ENCODE measurements at places on chromosomes 12 and 14. TPM values are rescaled to one million over a fixed set of nuclear protein-coding genes. Genes with fewer than 3 reads are reported as not detected.
A peak's percentile ranks its signal among the peaks of the same experiment; 100 is the strongest.

GRCh38 chr14:81819910-81820309 is 286.3 kb upstream of the SEL1L start:
- no peaks in the 10 kb centered on the region for H3K36me3 ChIP-seq
- H3K4me1 ChIP-seq, result peaks cover 21% of the 10 kb centered on the region
- no peak overlapping the region for H3K4me3 ChIP-seq

- peak overlapping the region; percentile 66 for H3K27ac ChIP-seq
- H3K36me3 ChIP-seq, result no peaks in the 10 kb centered on the region
- peaks cover 14% of the 10 kb centered on the region for H3K4me1 ChIP-seq
- no peak overlapping the region for H3K4me3 ChIP-seq
Measured at GRCh38 chr12:53099071-53099882, 1.8 kb downstream of the IGFBP6 start.

GRCh38 chr14:87960013-87960787 is 32.8 kb downstream of the GALC start:
- H3K36me3 ChIP-seq, result peaks cover 10% of the 10 kb centered on the region
- H3K4me1 ChIP-seq, result no peaks in the 10 kb centered on the region
- H3K27ac ChIP-seq, result no peak overlapping the region
- no peak overlapping the region for H3K4me3 ChIP-seq
- DNase-seq, result no peak

DNA sequence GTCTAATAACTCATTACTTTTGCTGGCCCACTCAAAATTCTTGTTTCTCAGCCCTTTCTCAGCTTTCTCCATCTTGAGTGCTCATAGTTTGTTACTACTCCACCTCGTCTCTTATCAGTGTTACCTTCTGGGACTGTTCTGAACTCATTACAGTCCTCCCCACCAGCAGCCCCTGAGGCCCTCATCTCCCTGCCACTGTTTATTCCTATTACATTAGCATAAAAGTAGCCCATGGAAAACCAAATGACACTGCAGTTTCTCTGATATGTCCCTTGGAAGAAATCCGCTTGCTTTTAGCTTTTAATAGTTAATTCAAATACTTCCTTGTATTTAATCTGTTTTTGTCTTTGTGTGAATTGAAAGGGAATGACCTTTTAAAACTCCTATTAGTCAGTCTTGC is 7.6 kb downstream of the AKAP6 start:
- no peaks in the 10 kb centered on the region for H3K4me1 ChIP-seq
- H3K36me3 ChIP-seq, result no peaks in the 10 kb centered on the region
- H3K27ac ChIP-seq, result no peak overlapping the region
- no peak overlapping the region for H3K4me3 ChIP-seq
- H3K27me3 ChIP-seq, result no peaks in the 10 kb centered on the region

- no peaks in the 10 kb centered on the region for H3K36me3 ChIP-seq
- H3K4me3 ChIP-seq, result no peak overlapping the region
- H3K27me3 ChIP-seq, result no peaks in the 10 kb centered on the region
Measured at GRCh38 chr14:74155287-74155686, 70.5 kb downstream of the LIN52 start.

GRCh38 chr12:15541996-15542631 is 219.8 kb downstream of the PTPRO start:
- H3K27ac ChIP-seq, result no peak overlapping the region
- no peak for DNase-seq
- H3K4me1 ChIP-seq, result no peaks in the 10 kb centered on the region
- H3K36me3 ChIP-seq, result no peaks in the 10 kb centered on the region
- H3K4me3 ChIP-seq, result no peak overlapping the region
- no peaks in the 10 kb centered on the region for H3K27me3 ChIP-seq

DNA sequence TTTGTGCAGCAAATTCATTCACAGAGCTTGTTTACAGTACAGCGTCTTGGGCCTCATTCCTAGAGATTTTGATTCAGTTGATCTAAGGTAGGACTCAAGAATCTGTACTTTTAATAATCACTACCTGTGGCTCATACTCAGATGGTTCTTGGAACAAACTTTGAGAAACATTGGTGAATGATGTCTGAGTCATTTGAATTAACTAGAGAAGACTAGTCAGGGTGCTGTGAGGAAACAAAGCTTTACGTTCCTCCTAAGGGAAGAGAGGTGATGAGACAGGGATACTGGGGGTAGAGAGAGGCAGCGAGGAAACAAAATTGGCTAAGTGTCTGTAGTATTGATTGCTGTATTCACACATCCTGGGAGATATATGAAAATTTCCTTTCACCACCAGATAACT is 109.4 kb downstream of the SLC15A5 start:
- no peak overlapping the region for H3K4me3 ChIP-seq
- H3K27me3 ChIP-seq, result no peaks in the 10 kb centered on the region
- no peaks in the 10 kb centered on the region for H3K4me1 ChIP-seq
- no peak for DNase-seq
- H3K27ac ChIP-seq, result no peak overlapping the region

- DNase-seq, result no peak
- H3K27me3 ChIP-seq, result peaks cover 8% of the 10 kb centered on the region
- no peaks in the 10 kb centered on the region for H3K4me1 ChIP-seq
- H3K36me3 ChIP-seq, result no peaks in the 10 kb centered on the region
Measured at GRCh38 chr14:106044515-106044914, 518.1 kb downstream of the TMEM121 start.

- no peak overlapping the region for H3K27ac ChIP-seq
- no peaks in the 10 kb centered on the region for H3K27me3 ChIP-seq
- no peaks in the 10 kb centered on the region for H3K36me3 ChIP-seq
- DNase-seq, result no peak
- H3K4me1 ChIP-seq, result no peaks in the 10 kb centered on the region
Measured at GRCh38 chr12:116282371-116283286, 5.1 kb upstream of the MED13L start.

DNA sequence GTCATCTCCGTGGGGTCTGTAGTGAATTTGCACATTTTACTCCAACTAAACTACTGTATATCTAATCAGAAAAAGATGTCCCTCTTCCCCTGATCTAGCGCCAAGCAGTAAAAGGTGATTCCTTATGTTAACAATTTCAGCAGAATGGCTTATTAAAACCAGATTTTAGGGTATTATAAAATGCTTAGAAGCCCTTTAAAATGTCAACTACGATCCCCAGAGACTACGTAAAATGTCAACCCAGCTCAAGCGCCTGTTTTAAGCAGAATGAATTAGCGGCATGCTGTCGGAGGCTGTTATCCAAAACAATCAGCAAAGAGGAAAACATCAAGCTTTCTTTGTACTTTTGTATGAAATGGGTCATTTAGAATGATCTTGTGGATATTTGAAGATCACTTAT is 408.9 kb downstream of the SOX5 start:
- H3K36me3 ChIP-seq, result no peaks in the 10 kb centered on the region
- no peak overlapping the region for H3K4me3 ChIP-seq
- no peaks in the 10 kb centered on the region for H3K4me1 ChIP-seq
- H3K27ac ChIP-seq, result no peak overlapping the region
- no peaks in the 10 kb centered on the region for H3K27me3 ChIP-seq

DNA sequence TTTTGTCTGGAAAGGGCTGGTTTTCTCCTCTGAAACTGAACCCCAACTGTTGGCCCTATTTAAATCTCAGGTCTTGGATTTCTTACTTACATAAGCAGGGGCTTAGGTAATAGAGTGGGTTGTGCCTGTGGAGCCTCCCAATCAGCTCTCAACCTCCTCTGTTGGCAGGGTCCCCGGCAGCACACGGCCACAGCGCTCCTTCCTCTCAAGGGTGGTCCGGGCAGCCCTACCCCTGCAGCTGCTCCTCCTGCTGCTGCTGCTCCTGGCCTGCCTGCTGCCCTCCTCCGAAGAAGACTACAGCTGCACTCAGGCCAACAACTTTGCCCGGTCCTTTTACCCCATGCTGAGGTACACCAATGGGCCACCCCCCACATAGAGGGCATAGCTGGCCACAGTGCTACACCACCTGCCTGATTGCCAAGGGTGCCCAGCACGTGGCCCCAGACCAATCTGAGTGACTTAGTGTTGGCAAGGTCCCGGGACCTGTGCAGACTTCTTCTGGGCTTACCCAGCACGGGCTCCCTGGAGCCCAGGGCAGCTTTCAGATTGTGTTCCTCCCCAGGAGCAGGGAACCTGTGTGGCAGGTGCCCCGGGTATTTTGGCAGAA is 68.9 kb downstream of the ESR2 start:
- no peaks in the 10 kb centered on the region for H3K36me3 ChIP-seq
- H3K27me3 ChIP-seq, result no peaks in the 10 kb centered on the region
- H3K4me1 ChIP-seq, result no peaks in the 10 kb centered on the region
- H3K4me3 ChIP-seq, result no peak overlapping the region
- H3K27ac ChIP-seq, result no peak overlapping the region
- no peak for DNase-seq

- no peaks in the 10 kb centered on the region for H3K27me3 ChIP-seq
- H3K4me1 ChIP-seq, result peaks cover 15% of the 10 kb centered on the region
- DNase-seq, result no peak
- H3K36me3 ChIP-seq, result no peaks in the 10 kb centered on the region
- H3K4me3 ChIP-seq, result no peak overlapping the region
Measured at GRCh38 chr14:30227436-30227835, 299.8 kb upstream of the PRKD1 start.

DNA sequence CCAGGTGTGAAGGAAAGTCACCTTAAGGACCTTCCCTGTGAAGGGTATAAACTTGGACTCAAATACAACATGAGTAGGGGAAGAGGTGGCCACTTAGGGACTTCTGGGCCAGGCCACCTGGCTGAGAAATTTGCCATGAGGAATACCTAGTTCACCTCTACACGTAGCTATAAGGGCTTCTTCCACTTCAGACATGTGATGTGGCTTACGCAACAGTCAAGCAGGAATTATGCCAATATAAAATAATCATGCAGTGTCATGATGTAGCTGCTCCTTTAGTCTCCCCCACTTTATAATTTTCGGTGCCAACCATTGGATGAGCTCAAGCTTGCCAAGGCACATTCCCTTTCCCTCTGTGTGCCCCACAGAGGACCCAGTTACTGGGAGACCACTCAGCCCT is 166.6 kb upstream of the BCL2L14 start:
- no peaks in the 10 kb centered on the region for H3K36me3 ChIP-seq
- H3K27ac ChIP-seq, result no peak overlapping the region
- no peaks in the 10 kb centered on the region for H3K4me1 ChIP-seq
- no peaks in the 10 kb centered on the region for H3K27me3 ChIP-seq
- no peak overlapping the region for H3K4me3 ChIP-seq

DNA sequence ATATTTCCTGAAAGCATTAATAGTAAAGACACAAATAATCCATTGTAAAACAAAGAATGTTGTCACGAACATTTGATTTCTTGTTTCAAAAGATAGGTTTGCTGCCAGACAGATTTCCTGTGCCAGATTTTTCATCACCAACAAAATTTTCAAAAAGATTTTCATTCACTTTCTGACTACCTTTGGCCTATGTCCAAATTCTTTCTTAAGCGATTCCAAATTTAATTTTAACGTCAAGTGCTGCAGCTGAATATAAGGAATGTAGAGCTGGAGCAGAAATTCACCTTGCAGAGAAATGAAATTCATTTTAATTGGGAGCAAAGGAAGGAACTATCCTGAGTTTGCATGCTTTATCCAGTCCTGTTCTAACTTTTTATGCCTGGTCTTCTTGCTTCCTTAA is 277.4 kb downstream of the CCER1 start:
- H3K36me3 ChIP-seq, result no peaks in the 10 kb centered on the region
- no peak overlapping the region for H3K27ac ChIP-seq
- H3K4me3 ChIP-seq, result no peak overlapping the region
- DNase-seq, result no peak
- no peaks in the 10 kb centered on the region for H3K4me1 ChIP-seq

- H3K36me3 ChIP-seq, result no peaks in the 10 kb centered on the region
- H3K27ac ChIP-seq, result no peak overlapping the region
- no peaks in the 10 kb centered on the region for H3K4me1 ChIP-seq
- H3K4me3 ChIP-seq, result peak overlapping the region; percentile 5
Measured at GRCh38 chr14:95523815-95524448, 7.5 kb upstream of the SYNE3 start.

- no peaks in the 10 kb centered on the region for H3K4me1 ChIP-seq
- no peak overlapping the region for H3K27ac ChIP-seq
- no peak for DNase-seq
- H3K27me3 ChIP-seq, result no peaks in the 10 kb centered on the region
Measured at GRCh38 chr12:80135624-80136023, 36.3 kb downstream of the OTOGL start.

GRCh38 chr12:15556411-15557102 is 232.6 kb downstream of the EPS8 start:
- H3K36me3 ChIP-seq, result no peaks in the 10 kb centered on the region
- H3K4me1 ChIP-seq, result no peaks in the 10 kb centered on the region
- no peak overlapping the region for H3K27ac ChIP-seq
- DNase-seq, result no peak

- H3K27ac ChIP-seq, result no peak overlapping the region
- no peaks in the 10 kb centered on the region for H3K36me3 ChIP-seq
- no peak overlapping the region for H3K4me3 ChIP-seq
- no peak for DNase-seq
Measured at GRCh38 chr14:63501429-63501828, 41.7 kb downstream of the PPP2R5E start.

GRCh38 chr14:91835920-91836843 is 31.2 kb downstream of the TC2N start:
- peak overlapping the region; percentile 99 for H3K27ac ChIP-seq
- peak overlapping the region; percentile 75 for H3K4me3 ChIP-seq
- peak; percentile 99 for DNase-seq
- no peaks in the 10 kb centered on the region for H3K36me3 ChIP-seq

- H3K4me1 ChIP-seq, result no peaks in the 10 kb centered on the region
- H3K27me3 ChIP-seq, result no peaks in the 10 kb centered on the region
- DNase-seq, result no peak
- no peaks in the 10 kb centered on the region for H3K36me3 ChIP-seq
- H3K27ac ChIP-seq, result no peak overlapping the region
Measured at GRCh38 chr12:39006286-39006685, 100.9 kb upstream of the CPNE8 start.

- DNase-seq, result no peak
- no peaks in the 10 kb centered on the region for H3K27me3 ChIP-seq
- no peak overlapping the region for H3K27ac ChIP-seq
- no peak overlapping the region for H3K4me3 ChIP-seq
Measured at GRCh38 chr14:96580566-96580965, 78.4 kb downstream of the PAPOLA start.

DNA sequence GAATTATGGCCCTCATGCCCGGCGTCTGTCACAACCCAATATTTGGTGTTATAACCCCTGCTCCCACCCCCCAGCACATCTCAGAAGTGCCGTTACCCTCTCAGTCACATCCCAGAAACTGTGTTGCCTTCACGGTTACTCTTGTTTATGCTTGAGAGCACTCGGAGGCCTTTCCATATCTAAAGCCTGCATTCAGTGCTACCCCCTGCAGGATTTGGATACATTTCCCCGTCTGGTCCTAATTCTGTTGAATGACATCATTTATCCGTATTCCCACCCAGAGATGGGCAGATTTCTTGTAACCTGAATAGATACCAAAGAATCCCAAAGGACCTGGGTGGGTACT is 19.1 kb upstream of the FOS start:
- no peaks in the 10 kb centered on the region for H3K27me3 ChIP-seq
- no peak for DNase-seq
- H3K36me3 ChIP-seq, result no peaks in the 10 kb centered on the region

GRCh38 chr12:9741726-9742125 is 8.8 kb upstream of the CLECL1 start:
- H3K36me3 ChIP-seq, result no peaks in the 10 kb centered on the region
- no peaks in the 10 kb centered on the region for H3K27me3 ChIP-seq
- DNase-seq, result no peak
- H3K27ac ChIP-seq, result no peak overlapping the region
- no peaks in the 10 kb centered on the region for H3K4me1 ChIP-seq

Gene CACNA2D4
- polyA plus RNA-seq, result 2.0 TPM

Gene SOCS2
- 9.0 TPM for polyA plus RNA-seq

Gene GUCY2C
- not detected for polyA plus RNA-seq

Gene SERPINA5
- polyA plus RNA-seq, result 139 TPM

Gene CDCA3
- polyA plus RNA-seq, result 1.2 TPM

Gene FAM90A1
- 0.84 TPM for polyA plus RNA-seq

Gene OR6C6
- not detected for polyA plus RNA-seq

Gene RNU4-1
- not detected for polyA plus RNA-seq

Gene PSMC6
- polyA plus RNA-seq, result 55.8 TPM

Gene CLEC6A
- not detected for polyA plus RNA-seq

Gene ARL1
- polyA plus RNA-seq, result 16.0 TPM

Gene SERPINA1
- 246 TPM for polyA plus RNA-seq

Gene KERA
- not detected for polyA plus RNA-seq

All from pancreas (tissue), 10 donors.